Activated naive CD8-positive, alpha-beta T cell treated with anti-CD3 and anti-CD28 coated beads, Interleukin-2, amount 10 ng/mL, durations not matched to agents 7 days and 5 days (primary cell): ENCODE measurements at places on chromosomes 16 and 17. TPM values are rescaled to one million over a fixed set of nuclear protein-coding genes. Genes with fewer than 3 reads are reported as not detected.

DNA sequence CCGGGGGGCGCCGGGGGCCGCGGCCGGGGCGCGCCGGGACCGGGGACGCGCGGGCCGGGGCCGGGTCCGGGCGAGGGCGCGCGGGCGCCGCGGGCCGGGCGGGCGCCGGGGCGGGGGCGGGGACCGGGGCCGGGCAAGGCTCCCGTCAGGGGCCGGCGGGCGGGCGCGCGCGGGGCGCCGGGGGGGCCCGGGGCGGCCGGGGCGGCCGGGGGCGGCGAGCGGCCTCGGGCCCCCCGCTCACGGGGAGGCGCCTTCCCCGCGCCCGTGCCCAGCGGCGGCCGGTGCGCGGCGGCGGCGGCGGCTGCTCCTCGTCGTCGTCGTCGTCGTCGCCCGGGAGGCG is 563 bp downstream of the ZCCHC14 start:
- no peak for DNase-seq
- H3K4me1 ChIP-seq, result peaks cover 27% of the 10 kb centered on the region
- H3K36me3 ChIP-seq, result no peaks in the 10 kb centered on the region
- no peak overlapping the region for H3K27ac ChIP-seq
- H3K27me3 ChIP-seq, result peaks cover 58% of the 10 kb centered on the region

Gene MEIOC
- total RNA-seq, result not detected

DNA sequence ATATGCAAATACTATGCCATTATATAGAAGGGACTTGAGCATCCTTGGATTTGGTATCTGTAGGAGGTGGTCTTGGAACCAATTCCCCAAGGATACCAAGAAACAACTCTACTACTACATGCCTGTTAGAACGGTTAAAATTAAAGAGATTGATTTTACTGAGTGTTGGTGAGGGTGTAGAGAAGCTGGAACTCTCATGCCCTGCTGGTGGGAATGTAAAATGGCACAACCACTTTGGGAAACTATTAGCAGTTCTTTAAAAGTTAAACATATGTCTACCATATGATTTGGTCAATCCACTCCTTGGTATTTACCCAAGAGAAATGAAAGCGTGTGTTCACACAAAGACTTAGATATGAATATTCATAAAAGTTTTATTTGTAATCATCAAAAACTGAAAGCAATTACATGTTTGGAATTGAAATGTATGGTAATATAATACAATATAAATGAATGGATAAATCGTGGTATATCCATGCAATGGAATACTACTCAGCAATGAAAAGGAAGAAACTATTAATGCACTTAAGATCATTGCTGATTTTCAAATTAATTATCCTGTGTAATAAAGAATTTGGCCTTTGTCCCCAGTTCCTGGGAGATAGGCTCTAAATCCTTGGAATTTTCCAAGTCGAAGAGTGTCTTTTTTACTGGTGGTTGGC is 7.8 kb downstream of the MFSD6L start:
- H3K27me3 ChIP-seq, result peaks cover 5% of the 10 kb centered on the region
- peaks cover 12% of the 10 kb centered on the region for H3K4me1 ChIP-seq
- DNase-seq, result no peak
- H3K4me3 ChIP-seq, result no peak overlapping the region
- no peak overlapping the region for H3K27ac ChIP-seq
- no peaks in the 10 kb centered on the region for H3K36me3 ChIP-seq

DNA sequence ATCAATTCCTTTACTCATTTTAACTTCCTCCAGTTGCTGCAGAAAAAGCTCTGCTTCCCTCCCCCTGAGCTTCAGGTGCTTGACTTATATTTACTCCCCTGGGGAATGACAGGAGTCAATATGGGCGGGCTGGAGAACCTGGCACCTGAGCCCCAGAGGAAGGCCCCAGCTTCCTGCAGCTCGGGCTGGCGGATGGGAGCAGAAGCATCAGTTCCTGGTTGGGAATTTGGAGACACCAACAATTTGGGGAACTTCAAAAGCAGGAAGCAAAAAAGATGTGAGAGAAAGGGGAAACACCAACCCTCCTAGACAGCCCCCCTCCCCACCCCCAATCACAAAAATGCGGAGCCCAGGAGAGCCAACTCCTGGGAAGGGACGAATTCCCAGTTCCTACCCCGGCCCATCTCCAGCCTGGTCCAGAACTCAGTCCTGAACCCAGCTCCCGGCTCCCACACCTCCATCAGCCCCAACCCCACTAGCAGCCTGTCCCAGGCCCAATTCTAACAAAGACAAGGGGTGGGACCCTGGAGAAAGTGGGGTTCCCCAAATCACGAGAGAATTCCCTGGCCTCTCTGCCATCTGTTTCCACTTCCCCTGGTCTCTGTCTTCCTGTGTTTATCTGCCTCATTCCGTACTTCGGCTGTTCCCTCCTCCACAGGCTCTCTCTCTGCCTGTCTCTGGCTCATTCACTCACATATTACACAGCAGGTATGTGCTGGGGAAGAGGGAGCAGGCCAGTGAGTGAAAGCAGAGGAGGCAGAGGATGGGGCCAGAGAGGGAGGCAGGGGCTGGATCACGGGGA is 16.2 kb upstream of the ASGR2 start:
- H3K4me3 ChIP-seq, result no peak overlapping the region
- H3K36me3 ChIP-seq, result no peaks in the 10 kb centered on the region
- H3K4me1 ChIP-seq, result peaks cover 9% of the 10 kb centered on the region
- H3K27me3 ChIP-seq, result peaks cover 4% of the 10 kb centered on the region

- H3K4me3 ChIP-seq, result no peak overlapping the region
- peak; percentile 46 for DNase-seq
- peaks cover 9% of the 10 kb centered on the region for H3K4me1 ChIP-seq
- no peaks in the 10 kb centered on the region for H3K36me3 ChIP-seq
- no peak overlapping the region for H3K27ac ChIP-seq
- peaks cover 37% of the 10 kb centered on the region for H3K27me3 ChIP-seq
These were observed 6.7 kb downstream of the HS3ST3A1 start for GRCh38 chr17:13594762-13595598.

Gene HCRT
- total RNA-seq, result not detected

Gene VAMP2
- 116 TPM for total RNA-seq

Gene ZNF629
- 6.0 TPM for total RNA-seq

Gene NSRP1
- 26.4 TPM for total RNA-seq

Gene SOX8
- total RNA-seq, result 0.50 TPM

DNA sequence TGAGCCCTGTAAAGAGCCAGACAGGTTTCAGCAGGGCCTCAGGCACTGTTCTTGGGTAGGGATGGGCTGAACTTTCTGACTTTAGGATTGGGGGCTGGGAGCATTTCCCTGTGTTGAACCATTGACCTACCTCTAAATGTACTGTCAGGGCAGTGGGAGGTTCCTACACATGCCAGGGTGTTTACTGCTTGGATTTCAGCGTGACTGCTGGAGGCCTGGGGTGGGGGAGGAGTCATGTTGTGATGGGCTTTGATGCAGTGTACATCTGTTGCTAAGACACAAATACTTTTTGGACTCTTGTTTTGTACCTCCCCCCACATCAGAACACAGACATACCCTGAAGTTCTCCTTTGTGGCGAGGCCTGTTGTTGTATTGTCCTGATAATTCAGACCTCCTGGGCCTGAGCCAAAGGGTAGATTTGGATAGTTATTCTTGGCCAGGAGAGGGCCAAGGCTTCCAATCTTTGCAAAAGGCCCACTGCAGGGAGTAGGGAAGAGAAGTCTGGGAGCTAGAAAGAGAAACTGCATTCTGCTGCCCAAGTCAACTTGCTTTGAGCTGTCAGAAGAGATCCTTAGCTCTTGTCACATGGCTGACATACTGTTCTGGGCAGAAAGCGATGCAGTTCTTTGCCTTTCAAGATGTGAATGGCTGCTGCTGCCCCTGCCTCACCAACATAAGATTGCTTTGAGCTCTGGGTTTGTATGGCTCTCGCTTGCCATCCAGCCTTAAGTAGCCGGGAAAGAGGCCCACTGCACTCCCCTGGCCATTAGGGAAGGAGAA is 3.7 kb downstream of the NFE2L1 start:
- peaks cover 29% of the 10 kb centered on the region for H3K36me3 ChIP-seq
- peak overlapping the region; percentile 34 for H3K27ac ChIP-seq
- DNase-seq, result no peak
- H3K4me3 ChIP-seq, result no peak overlapping the region

Gene MEIOB
- not detected for total RNA-seq

Gene VAT1L
- not detected for total RNA-seq

- H3K36me3 ChIP-seq, result peaks cover 1% of the 10 kb centered on the region
- no peak overlapping the region for H3K27ac ChIP-seq
- H3K4me1 ChIP-seq, result no peaks in the 10 kb centered on the region
- H3K4me3 ChIP-seq, result no peak overlapping the region
These were observed 55.7 kb upstream of the HAS3 start for GRCh38 chr16:69049603-69050375.

DNA sequence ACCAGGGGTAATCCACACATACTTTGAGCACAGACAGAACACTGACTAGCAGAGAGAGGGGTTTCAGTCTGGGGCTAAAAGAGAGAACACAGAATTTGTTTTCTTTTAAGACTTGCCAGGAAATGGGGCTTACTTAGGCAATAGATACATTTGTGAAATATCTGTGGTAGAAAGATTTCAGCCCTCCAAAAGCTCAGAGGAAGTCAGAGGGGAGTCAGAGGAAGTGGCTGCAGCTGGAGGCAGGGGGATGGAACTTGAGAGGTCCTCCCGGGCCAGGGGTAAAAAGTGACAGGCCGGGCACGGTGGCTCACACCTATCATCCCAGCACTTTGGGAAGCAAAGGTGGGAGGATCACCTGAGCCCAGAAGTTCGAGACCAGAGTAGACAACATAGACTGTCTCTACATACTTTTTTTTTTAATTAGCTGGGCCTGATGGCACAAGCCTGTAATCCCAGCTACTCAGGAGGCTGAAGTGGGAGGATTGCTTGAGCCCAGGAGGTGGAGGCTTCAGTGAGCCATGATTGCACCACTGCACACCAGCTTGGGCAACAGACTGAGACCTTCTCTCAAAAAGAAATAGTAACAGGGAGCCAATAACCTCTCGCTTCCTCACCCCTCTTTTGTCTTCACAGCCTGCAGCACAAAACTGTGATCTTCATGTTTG is 49.9 kb downstream of the NLRC5 start:
- peaks cover 52% of the 10 kb centered on the region for H3K36me3 ChIP-seq
- DNase-seq, result peak; percentile 61
- H3K4me1 ChIP-seq, result peaks cover 83% of the 10 kb centered on the region
- H3K27me3 ChIP-seq, result no peaks in the 10 kb centered on the region

- H3K4me1 ChIP-seq, result peaks cover 35% of the 10 kb centered on the region
- no peak overlapping the region for H3K4me3 ChIP-seq
- no peaks in the 10 kb centered on the region for H3K27me3 ChIP-seq
- peak overlapping the region; percentile 31 for H3K27ac ChIP-seq
These were observed 3.3 kb downstream of the POLR3E start for GRCh38 chr16:22300427-22301071.

DNA sequence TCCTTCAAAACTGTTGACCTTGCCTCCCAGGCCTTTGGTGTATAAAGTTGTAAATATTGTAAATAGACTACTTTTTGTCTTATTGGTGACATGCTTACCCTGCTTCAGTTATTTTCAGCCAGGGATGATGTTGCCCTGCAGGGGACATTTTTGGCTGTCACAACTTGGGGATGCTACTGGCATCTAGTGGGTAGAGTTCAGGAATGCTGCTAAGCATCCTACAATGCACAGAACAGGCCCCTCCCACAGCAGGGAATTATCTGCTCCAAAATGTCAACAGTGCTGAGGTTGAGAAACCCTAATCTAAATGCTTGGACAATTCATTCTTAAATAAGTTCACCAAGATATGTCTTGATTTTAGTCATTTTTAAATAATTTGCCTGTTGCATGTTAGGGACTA is 459.8 kb downstream of the PMP22 start:
- no peak for DNase-seq
- H3K36me3 ChIP-seq, result no peaks in the 10 kb centered on the region
- H3K4me3 ChIP-seq, result no peak overlapping the region
- no peak overlapping the region for H3K27ac ChIP-seq
- no peaks in the 10 kb centered on the region for H3K27me3 ChIP-seq

Gene TSC2
- total RNA-seq, result 125 TPM

GRCh38 chr17:57714665-57715180 is 30.4 kb downstream of the CCDC182 start:
- H3K4me1 ChIP-seq, result no peaks in the 10 kb centered on the region
- peaks cover 3% of the 10 kb centered on the region for H3K36me3 ChIP-seq
- H3K27ac ChIP-seq, result no peak overlapping the region
- peaks cover 37% of the 10 kb centered on the region for H3K27me3 ChIP-seq
- H3K4me3 ChIP-seq, result no peak overlapping the region
- no peak for DNase-seq
